Head of caudate nucleus (tissue), 42 donors: ENCODE measurements at places on chromosomes 4 and X.
A peak's percentile ranks its signal among the peaks of the same experiment; 100 is the strongest.

DNA sequence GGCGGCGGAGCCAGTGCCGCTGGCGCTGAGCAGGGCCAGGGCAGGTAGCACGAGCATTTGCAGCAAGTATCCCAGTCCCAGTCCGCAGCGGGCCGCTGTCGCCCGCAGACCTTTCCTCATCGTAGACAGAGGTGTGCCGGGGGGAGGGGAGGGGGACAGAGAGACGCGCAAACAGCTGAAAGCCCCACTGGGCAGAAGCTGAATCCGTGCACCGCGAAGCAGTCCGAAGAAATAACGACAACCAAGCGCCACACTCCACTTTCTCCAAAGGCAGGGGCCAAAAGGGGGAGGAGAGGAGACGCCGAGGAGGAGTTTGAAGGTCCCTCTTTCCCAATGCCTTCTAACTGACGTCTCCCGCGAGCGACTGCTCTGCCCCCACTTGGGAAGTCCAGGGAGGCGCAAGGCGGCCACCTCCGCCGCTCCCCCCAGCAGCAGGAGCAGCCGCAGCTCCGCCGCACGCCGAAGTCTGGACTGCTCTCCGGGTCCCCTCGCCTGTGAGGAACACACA is at the start of gene UNC5C:
Gene UNC5C, minus strand, starts transcription at position 236 of the 508 bp plus-strand sequence.
- DNase-seq = no peak

GRCh38 chrX:119389214-119389613 is 9.9 kb upstream of the SLC25A43 start:
- no peak for DNase-seq

DNA sequence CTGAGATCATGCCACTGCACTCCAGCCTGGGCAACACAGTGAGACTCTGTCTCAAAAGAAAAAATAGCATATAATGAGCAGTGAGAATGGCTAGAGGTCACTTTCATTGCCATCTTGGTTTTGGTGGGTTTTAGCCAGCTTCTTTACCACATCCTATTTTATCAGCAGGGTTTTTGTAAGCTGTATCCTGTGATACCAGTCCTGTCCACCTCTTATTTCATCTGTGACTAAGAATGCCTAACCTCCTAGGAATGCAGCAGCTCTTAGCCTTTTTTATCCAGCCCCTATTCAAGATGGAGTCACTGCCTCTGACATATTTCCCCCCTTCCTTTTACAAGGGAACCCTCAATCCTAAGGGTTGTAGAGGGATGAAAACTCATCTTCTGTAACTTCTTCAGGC is 26.1 kb upstream of the IGFBP7 start:
- DNase-seq = no peak

GRCh38 chr4:99828477-99828876 is 11.8 kb downstream of the DAPP1 start:
- no peak for DNase-seq

DNA sequence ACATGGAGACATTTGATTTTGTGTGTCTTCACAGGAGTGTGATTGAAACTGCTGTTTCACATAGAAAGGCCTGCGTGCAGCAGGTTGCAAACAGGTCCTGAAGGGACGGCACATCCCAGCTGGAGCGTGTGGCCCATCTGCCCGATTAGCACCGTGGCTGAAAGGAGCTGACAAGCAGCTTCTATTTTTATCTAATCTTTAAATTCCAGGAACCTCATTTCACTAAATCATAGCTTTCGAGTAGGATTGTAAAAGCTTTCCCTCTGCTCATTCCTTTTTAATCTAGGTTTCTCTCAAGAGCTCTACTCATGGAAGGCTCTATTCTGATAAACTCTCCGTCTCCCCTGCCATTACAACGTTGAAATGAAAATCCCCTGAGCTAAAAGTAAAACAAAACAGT is 106.8 kb downstream of the FSTL5 start:
- DNase-seq = no peak

DNA sequence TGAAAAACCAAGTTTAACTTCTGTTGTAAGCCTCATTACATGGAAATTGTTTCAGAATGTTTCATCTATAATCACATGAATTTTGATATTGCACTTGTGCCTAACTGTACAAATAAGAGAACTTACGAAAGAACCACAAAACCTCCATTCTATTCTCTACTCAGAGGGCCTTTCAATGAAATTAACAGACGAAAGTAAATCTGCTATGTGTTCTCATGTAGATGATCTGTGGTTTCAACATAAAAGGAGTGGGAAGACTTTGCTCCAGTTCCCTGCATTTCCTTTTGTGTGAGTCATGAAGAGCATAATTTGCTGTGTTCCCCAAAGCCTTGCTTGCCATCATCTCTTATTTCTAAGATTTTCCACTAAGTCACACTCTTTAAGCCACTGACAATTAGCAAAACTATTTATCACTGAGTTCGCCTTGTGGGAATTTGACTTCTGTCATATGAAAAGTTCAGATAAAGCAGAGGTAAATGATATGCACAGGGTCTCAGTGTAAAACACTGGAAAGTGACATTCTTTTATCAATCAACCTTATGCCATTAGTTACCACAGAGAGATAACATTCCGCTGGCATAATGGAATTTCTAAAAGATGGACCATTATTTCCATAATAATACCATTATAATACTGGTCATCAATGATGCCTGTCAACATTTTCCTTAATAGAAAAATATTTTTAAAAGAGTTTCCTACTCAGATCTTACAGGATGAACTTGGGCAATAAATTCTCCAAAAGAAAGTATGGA is 329.8 kb downstream of the NR3C2 start:
- DNase-seq = no peak

- DNase-seq = no peak
These were observed 388.0 kb downstream of the SPRY1 start for GRCh38 chr4:123784626-123785025.

DNA sequence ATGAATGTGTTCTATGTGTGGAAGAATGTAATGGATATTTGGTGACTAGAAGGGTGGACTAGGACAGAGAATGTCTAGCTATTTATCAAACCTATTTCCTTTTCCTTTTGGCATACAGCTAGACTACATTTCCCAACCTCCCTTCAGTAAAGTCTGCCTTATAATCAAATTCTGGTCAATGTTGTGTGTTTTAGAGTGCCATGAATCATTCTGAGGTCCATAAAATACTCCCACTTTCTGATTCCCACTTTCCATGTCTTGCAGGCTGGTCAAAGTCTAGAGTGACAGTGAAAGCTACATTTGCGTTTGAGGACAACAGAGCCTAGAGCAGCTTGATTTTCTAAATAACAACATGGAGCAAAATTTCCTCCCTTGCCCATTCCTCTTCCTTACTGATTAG is 217.2 kb downstream of the UGT8 start:
- no peak for DNase-seq

DNA sequence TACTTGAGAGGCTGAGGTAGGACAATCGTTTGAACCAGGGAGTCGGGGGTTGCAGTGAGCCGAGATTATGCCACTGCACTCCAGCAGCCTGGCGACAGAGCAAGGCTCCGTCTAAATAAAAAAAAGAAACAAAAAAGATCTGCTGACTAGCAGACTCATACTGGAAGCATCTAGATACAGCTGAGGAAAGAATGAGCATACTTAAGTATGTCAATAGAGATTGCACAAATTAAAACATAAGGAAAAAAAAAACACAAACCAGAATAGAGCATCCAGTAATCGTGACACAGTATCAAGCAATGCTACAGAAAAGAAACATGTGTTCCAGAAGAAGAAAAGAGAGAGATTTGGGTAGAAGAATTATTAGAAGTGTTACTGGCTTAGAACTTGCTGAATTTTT is 105.5 kb upstream of the SPOCK3 start:
- no peak for DNase-seq

DNA sequence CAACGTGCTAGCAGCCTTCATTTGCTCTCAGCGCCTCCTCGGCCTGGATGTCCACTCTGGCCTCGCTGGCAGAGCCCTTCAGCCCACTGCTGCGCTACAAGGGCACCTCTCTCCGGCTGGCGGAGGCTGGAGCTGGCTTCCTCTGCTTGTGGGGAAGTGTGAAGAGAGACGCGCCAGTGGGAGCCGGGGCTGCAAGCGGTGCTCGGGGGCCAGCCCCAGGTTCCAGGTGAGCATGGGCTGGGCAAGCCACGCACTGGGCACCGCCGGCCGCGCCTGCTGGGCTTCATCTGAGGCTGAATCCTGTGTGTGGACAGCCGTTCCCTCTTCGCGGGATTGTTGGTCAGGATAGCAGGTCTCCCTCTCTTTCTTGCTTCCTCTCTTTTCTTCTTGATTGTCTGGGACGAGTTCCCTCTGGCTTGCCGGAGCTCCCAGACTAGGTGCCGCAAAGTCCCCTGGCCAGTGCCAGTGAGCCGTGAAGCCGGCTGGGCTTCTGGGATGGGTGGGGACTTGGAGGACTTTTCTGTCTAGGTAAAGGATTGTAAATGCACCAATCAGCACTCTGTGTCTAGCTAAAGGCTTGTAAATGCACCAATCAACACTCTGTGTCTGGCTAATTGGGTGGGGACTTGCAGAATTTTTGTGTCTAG is 165.0 kb downstream of the HEPH start:
- no peak for DNase-seq

DNA sequence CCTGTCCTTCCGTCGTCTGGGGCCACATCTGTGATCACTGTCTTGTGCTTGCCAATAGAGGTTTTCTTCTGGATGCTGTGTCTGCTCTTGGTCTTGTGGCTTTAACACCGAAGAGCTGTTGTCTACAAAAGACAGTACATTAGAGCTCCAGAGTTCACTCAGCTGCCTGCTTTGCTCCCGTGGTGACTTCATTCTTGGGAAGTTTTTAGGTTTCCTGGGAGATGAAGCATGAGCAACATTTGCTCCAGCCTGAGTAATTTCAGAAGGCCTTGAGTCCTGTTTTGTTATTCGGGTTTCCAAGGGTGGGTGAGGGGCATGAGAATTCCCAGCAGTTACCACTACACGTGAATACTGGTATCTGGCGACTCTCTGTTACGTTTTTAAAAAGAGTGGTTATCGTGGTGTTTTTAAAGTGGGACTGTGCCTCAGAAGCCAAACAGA is 189.2 kb downstream of the SHROOM3 start:
- DNase-seq = no peak

- no peak for DNase-seq
These were observed 16.8 kb downstream of the PF4 start for GRCh38 chr4:73964862-73965611.

- no peak for DNase-seq
These were observed 80.0 kb downstream of the ALPK1 start for GRCh38 chr4:112377171-112377570.

DNA sequence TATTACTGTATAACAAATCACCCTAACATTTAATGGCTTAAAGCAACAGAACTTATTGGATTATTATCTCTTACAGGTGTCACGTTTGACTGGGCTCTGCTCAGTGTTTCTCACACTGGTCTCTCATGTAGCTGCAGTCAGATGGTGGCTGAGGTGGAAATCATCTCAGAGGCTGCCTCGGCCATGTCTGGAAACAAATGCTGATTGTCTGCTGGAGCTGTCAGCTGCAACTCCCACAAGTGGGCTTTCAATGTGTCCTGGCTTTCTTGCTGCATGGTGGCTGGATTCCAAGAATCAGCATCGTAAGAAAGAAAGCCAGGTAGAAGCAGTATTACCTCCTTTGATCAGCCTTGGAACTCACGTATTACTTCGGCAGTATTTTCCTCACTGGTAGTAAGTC is 277.6 kb downstream of the SPANXN1 start:
- peak; percentile 36 for DNase-seq

DNA sequence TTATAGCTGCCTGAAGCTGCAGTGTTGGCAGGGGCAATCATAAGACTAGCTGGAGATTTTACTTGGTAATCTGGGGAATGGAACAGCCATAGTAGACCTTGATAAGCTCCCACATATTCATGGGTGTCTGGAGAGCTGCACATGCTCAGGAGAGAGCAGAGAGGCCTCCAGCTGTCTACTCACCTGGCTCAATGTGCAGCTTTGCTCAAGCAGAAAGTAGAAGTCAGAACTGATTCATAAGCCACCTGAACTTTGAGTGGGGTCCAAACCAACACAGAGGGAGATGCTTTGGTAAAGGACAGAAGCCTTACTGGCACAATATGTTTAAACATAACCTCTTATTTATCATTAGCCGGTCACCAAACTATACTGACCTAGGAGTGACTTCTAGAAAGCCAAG is 54.4 kb downstream of the KDM6A start:
- DNase-seq = no peak

DNA sequence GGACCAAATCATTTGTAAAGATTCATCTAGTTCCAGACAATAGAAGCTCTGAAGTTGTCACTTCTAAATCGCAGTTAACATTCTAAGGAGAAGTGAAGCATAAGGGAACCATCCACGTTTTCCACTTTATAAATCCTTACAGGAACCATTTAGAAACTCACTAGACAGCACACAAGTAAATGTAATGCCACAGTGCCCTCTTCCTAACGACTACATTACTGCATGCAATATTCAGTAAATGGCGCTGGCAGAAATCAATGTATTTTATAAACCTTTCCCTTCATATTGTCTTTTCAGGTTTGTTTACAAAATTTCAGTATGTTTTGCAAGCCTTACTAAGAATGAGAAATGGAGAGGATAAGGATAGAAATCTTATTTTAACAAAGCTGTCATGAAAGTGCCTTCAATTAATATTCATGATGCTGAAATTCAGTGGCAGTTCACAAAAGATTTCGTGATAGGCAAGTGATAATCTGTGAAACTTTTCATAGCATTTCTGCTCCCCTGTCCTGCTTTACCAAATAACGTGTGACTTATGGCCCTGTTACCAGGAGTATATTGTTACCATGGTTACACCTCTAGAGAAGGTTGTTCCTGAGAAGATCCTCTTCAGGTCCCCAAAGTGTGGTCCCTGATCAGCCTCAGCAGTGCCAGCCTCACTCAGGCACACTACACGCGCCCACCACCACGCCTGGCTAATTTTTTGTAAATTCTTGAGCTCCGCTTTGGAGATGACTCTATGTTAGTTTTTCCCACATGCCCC is 54.2 kb downstream of the TMA16 start:
- DNase-seq = no peak

DNA sequence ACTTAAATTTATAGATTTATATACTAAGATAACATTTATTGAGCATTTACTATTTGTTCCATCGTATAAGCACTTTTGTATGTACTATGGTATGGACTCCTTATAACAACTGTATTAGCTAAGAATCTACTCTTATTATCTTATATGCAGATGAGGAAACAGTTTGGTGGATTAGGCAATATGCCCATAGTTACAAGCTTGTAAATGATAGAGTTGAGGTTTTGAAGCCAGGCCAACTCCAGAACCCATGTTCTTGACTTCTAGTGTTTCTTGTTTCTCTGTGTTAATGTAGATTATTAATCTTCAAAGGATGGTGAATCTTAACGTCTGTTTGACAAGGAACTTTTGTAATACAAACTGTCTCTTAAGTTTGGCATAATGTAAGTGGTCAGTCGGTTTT is 71.3 kb downstream of the STIM2 start:
- DNase-seq = no peak

DNA sequence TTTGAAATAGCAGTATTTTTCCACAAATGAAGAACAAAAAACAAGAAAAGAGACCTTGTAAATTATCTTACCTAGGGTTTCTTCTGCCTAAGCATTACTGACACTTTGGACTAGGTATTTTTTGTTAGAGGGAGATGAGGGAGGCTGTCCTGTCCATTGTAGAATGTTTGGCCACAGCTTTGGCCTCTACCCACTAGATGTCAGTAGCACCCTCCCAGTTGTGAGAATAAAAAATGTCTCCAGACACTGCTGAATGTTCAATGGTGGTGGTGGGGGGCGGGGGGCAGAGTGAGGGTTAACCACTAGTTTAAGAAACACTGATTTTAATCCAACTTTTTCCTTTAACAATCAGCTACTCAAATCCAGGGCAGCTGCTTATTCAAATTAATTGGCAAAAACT is 25.8 kb downstream of the OTUD4 start:
- no peak for DNase-seq

GRCh38 chr4:3190549-3190948 is 58.4 kb upstream of the MSANTD1 start:
- no peak for DNase-seq

GRCh38 chr4:37803348-37803973 is 23.0 kb upstream of the PGM2 start:
- DNase-seq = no peak

GRCh38 chrX:38960137-38960536 is 158.9 kb downstream of the MID1IP1 start:
- no peak for DNase-seq
